ENCODE measurements at places on chromosomes 4 and X.
A peak's percentile ranks its signal among the peaks of the same experiment; 100 is the strongest.

DNA sequence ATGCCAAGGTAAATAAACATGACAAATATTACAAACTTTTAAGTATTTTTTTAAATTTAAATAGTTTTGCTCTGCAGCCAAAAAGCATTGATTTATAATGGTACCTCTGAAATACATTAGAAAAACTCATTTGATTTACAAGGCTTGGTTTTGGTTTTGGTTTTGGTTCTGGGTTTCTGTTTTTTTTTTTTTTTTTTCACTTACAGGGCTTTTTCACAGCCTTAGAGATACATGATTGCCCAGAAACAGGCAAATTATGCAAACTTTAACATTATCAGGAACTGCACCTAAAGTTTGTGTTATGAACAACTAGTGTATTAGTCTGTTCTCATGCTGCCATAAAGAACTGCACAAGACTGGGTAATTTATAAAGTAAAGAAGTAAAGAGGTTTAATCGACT is 196.4 kb upstream of the DDX53 start:
- DNase-seq: no peak

DNA sequence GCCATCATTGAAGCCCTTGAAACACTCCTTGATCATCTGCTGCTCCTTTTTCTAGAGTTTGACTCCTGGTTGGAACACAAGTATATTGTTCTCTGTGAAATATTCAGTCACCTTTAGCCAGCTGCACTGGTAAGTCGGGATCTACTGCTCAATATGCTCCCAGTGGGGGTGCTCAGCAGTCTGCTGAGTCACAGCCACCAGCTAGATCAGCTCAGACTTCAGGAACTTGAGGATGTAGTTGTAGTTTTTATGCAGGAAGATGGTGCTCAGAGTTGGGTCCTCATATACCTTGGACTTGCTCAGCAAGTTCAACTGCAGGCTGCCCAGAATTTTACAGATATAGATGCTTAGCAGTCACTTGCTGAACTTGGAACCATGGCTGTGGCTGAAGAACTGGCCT is 202.5 kb upstream of the RPL34 start:
- DNase-seq: peak; percentile 1

GRCh38 chr4:114879916-114880669 is 233.3 kb downstream of the NDST4 start:
- no peak for DNase-seq

DNA sequence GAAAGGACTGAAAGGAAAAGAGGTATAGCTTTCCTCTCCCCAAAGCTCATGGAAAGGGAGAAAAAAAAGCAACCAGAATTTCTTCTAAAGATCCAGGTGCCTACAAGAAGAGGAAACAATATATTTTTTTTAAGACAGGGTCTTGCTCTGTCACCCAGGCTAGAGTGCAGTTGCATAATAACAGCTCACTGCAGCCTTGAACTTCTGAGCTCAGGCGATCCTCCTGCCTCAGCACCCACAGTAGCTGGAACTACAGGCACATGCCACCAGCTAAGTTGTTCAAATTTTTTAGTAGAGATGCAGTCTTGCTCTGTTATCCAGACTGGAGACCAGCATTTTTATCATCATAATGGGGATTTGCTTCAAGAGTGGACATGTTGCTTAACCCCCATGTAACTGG is 30.5 kb upstream of the BBS12 start:
- no peak for DNase-seq

DNA sequence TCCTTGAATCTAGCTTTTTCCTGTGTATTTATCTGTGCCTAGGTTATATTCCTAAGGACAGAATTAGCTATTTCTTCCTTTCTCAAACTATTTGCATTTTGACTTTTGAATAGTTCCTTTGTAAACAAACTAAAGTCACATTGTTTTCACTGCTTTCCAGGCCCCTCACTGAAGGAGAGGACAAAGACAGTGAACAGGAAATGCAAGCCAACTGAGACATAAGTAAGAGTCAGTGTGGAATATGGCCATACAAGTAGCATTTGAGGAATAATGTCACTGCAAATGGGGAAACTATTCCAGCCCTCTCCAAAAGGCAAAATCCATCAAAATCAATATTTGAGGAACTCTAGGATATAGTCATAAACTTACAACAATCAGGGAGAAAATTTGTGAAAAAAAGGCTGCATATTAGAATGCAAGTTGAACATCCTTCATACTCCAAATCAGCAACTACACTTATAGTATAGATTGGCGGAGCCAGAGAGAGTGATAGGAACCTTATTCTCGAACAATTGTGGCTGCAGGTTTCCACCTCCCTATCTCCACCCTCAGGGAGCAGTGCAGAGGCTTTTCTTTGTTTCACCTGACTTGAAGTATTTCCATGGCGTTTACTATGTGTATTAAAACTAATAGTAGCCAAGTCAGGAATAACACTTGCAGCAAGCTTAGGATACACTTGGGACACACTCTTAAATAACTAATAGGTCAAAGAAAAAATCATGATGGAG is 1110.4 kb upstream of the ADGRL3 start:
- no peak for DNase-seq

DNA sequence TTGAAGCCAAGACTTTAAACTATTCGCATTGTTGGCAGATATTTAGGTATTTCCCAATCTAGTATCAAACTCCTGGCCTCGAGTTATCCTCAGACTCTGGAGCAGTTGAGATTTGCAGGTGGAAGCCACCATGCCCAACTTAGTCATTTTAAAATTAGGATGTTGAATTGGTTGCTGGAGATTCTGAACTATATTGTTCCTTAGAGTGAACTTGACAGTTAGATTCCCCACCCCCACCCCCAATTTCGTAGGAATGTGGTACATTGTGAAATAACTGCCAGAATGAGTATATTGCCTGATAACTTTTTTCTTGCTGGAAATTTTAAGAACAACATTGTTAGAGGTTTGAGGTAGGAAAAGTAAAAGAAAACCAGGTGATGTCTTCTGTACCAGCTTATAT is 2.3 kb downstream of the NOCT start:
- no peak for DNase-seq

- no peak for DNase-seq
These were observed 160.4 kb downstream of the GATB start for GRCh38 chr4:151600432-151600831.

DNA sequence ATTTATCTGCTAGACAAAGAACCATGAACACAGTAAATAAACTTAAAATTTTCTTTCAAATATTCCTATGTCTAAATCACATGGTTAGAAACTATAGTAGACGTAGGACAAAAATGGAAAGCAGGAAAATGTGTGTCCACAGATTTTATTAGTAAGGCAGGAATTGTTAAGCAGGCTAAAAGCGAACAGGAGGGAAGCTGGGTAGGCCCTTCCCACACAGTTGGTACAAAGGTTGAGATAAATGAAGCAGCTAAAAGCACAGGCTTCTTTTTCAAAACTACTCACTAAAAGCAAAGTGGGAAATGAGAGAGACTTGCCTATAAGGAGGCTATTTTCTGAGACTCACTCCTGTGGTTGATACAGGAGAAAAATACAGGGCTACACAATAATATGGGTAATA is 108.1 kb upstream of the PABPC4L start:
- DNase-seq: no peak

- peak; percentile 94 for DNase-seq
These were observed 93.7 kb upstream of the TRPC3 start for GRCh38 chr4:122045533-122045932.

GRCh38 chr4:7993671-7994070 is 54.0 kb upstream of the AFAP1 start:
- DNase-seq: no peak

DNA sequence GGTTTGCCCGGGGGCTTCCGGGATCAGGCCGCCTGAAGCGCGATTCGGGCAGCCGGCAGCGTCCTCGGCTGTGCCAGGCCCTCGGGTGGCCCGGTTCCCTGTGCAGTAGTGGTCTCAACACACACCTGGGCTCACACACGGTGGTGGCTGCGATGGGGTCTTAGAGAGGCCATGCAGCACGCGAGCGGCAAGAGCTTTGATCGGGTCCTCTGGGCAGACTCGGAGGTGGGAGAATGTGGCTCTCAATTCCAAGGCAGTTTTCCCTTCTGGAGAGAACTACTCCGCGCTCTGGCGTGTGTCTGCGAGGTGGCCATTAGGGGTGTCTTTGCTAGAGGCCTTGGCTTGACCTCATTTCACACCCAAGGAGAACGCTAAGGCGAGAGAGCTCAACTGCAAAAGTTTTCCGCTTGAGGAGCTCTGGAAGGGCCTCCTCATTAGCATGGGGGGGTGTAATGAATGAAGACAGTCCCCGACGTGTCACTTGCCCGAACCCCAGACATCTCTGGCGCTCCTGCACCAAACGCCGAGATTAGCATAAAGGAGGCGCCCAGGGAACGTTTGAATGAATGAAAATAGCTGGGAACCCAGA is 771 bp upstream of the RBPJ start:
- DNase-seq: no peak

- no peak for DNase-seq
These were observed 1.8 kb downstream of the KDM5C start for GRCh38 chrX:53223068-53223693.

DNA sequence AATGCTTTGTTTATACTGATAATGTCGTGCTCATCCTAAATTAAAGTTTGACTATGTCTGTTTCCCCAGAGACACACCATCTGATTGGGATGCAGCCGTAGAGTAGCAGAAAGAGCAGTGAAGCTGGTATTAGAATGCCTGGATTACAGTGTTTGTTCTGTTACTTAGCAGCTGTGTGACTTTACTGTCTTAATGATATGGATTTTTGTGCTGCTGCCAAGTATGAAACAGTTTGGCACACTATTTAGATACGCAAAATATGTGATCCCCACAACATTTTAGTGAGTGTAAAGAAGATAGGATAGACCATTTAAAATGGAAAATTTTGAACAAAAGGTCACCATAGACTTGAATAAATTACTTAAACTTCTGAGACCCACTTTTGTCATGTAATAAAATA is 1.2 kb upstream of the CHIC1 start:
- DNase-seq: no peak

- DNase-seq: no peak
These were observed 114.8 kb upstream of the ATP6AP2 start for GRCh38 chrX:40465735-40466551.

- peak; percentile 21 for DNase-seq
These were observed 196.2 kb upstream of the PGRMC2 start for GRCh38 chr4:128483816-128484215.

- DNase-seq: no peak
These were observed 5.2 kb upstream of the PCDH10 start for GRCh38 chr4:133143775-133144430.

- no peak for DNase-seq
These were observed 178.2 kb downstream of the PTTG2 start for GRCh38 chr4:38138363-38138762.

DNA sequence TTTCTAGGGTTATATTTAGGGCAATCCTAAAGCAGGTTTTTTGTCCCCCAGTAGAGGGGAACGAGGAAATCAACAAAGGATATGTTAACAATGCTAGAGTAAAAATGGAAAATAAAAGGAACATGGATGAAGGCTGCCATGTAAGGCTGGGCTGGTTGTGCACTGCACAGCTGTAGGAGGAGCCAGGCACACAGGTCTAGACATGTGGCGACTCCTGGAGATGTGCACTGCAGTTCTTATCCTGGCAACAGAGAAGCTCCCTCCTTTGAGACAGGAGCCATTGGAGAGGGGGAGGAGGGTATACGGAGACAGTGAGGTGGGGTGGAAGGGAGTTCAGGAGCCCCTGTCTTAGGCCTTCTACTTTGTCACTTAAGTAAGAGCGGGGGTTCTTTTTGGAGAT is 65.9 kb downstream of the NAT8L start:
- DNase-seq: no peak

GRCh38 chrX:150869450-150869849 is 29.0 kb downstream of the CD99L2 start:
- DNase-seq: no peak

DNA sequence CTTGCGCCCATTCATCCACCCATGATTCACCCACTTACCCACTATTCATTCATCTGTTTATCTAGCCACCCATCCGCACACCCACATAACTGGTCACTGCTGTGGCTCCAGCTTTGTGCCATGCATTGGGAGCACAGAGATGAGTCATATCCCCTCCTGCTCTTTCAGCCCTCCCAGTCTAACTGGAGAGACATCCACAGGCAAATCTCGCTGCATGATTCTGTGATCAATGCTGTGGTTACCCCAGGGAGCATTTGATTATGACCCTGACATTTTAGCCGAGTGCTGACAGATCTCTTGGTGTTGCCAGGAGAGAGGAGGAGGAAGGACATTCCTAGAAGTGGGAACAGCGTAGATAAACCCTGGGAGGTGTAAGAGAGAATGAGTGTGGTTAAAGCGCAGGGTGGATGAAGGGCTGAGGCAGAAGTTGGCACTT is 10.4 kb upstream of the PORCN start:
- DNase-seq: peak; percentile 45

DNA sequence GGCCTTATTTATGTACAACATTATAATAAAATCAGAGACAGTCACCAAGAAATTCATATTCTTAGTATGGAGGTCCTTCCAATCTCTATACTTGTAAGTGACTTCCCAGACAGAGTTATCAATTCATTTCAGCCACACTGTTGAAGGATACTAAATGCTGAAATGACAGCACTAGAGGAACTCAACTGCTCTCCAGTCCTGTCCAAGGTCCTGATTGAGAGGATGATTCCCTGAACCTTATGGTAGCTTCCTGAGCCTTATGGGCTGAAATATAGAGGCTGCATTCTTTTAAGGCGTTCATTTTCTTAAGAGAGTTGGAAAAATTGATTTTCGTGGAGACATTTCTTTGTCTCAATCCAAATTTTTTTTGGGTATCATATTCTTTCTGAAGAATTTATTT is 205.9 kb downstream of the TLL1 start:
- DNase-seq: no peak

DNA sequence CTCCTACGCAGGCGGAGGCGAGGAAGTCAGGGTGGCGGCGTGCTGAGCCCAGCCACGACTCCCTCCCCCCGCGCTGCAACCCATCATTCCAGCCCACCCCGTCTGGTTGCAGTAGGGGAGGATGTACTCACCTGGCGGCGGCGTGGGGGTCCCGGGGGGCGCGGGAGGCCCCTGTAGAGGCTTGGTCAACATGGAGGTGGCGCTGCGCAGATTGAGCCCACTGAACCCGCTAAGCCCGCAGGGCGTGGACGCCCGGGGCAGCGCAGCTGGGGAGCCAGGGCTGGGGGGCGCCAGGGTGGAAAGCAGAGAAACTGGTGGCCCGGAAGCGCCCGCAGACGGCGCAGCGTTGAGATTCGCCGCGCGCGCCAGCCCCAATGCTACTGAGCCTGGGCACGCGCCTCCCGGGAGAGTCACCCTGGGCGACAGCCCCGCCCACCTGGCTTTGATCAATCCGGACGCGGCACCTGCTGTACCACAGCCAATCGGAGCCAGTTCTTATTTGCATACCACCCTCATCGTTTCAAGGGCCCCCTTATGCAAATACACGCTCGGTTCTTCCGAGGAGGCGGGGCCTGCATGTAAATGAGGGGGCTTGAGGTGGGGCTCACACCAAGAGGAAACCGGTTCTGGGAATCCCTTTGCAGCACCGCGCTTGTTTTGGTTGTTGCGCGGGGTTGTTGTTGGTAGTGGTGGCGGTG is at the start of gene PIM2:
Gene PIM2, minus strand, starts transcription at position 382 of the 698 bp plus-strand sequence. Its CDS starts 190 bp downstream, at position 192.
- DNase-seq: no peak

- no peak for DNase-seq
These were observed 15.4 kb upstream of the OCIAD1 start for GRCh38 chr4:48815483-48815882.

GRCh38 chr4:22071749-22072148 is 123.2 kb upstream of the KCNIP4 start:
- DNase-seq: no peak

Data from AG09309 (cell line).